Transverse colon (tissue), 4 donors: ENCODE measurements at places on chromosomes 12 and 14. TPM values are rescaled to one million over a fixed set of nuclear protein-coding genes. Genes with fewer than 3 reads are reported as not detected.

- H3K27ac ChIP-seq: peak overlapping the region; percentile 89
- H3K4me3 ChIP-seq: no peak overlapping the region
- H3K36me3 ChIP-seq: no peaks in the 10 kb centered on the region
- DNase-seq: no peak
- no peaks in the 10 kb centered on the region for H3K27me3 ChIP-seq
Observed at GRCh38 chr14:99597911-99598600, 6.0 kb downstream of the CCDC85C start.

GRCh38 chr14:36971263-36971855 is 201.0 kb downstream of the SLC25A21 start:
- H3K4me3 ChIP-seq: no peak overlapping the region
- H3K4me1 ChIP-seq: no peaks in the 10 kb centered on the region
- H3K27me3 ChIP-seq: no peaks in the 10 kb centered on the region
- no peak for DNase-seq

- peak overlapping the region; percentile 29 for H3K27ac ChIP-seq
- no peaks in the 10 kb centered on the region for H3K27me3 ChIP-seq
- H3K4me1 ChIP-seq: no peaks in the 10 kb centered on the region
- no peak overlapping the region for H3K4me3 ChIP-seq
- H3K36me3 ChIP-seq: no peaks in the 10 kb centered on the region
Observed at GRCh38 chr14:53127151-53127550, 26.0 kb downstream of the DDHD1 start.

DNA sequence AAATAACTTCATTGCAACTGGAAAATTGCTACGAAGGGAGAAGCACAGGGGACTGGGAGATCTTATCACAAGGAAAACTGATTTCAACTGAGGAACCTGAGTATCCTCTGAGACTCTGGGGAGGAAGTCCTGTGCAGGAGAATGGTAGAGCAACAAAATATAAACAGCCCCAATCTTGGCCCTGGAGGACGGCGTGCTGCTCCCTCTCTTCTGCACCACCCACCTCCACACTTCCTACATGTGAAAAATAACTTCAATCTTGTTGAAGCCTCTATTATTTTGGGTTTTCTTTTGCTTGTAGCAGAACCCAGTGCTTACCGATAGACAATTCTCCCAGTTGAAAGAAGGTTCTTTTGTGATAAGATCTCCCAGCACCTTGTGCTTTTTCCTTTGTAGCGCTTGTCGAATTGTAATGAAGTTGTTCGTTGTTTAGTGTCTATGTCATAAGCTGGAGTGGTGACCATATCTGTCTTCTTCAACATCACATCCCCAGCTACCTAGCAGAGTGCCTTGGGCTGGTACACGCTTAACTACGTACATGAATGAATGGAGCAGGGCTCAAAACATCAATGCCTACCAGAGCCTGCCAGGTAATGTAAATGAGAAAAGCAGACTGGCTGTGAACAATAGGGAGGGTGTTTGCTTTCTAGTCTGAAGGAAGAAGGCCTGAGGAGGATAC is 2.8 kb upstream of the CD4 start:
- H3K4me3 ChIP-seq: no peak overlapping the region
- H3K4me1 ChIP-seq: no peaks in the 10 kb centered on the region
- H3K27ac ChIP-seq: no peak overlapping the region
- no peak for DNase-seq

- peaks cover 9% of the 10 kb centered on the region for H3K27me3 ChIP-seq
- no peak overlapping the region for H3K4me3 ChIP-seq
- DNase-seq: no peak
- peaks cover 13% of the 10 kb centered on the region for H3K4me1 ChIP-seq
Observed at GRCh38 chr14:23548351-23549318, 2.9 kb downstream of the ZFHX2 start.

- no peaks in the 10 kb centered on the region for H3K36me3 ChIP-seq
- H3K27me3 ChIP-seq: peaks cover 32% of the 10 kb centered on the region
- H3K4me1 ChIP-seq: no peaks in the 10 kb centered on the region
- H3K27ac ChIP-seq: no peak overlapping the region
- no peak for DNase-seq
Observed at GRCh38 chr12:112828541-112828940, 37.0 kb downstream of the RPH3A start.

GRCh38 chr12:49580572-49581535 is 12.9 kb upstream of the MCRS1 start:
- no peaks in the 10 kb centered on the region for H3K27me3 ChIP-seq
- H3K27ac ChIP-seq: no peak overlapping the region
- no peaks in the 10 kb centered on the region for H3K36me3 ChIP-seq

GRCh38 chr12:130947028-130947613 is 6.6 kb upstream of the ADGRD1 start:
- H3K27ac ChIP-seq: no peak overlapping the region
- DNase-seq: no peak
- no peak overlapping the region for H3K4me3 ChIP-seq
- H3K4me1 ChIP-seq: no peaks in the 10 kb centered on the region
- H3K36me3 ChIP-seq: no peaks in the 10 kb centered on the region
- H3K27me3 ChIP-seq: no peaks in the 10 kb centered on the region

DNA sequence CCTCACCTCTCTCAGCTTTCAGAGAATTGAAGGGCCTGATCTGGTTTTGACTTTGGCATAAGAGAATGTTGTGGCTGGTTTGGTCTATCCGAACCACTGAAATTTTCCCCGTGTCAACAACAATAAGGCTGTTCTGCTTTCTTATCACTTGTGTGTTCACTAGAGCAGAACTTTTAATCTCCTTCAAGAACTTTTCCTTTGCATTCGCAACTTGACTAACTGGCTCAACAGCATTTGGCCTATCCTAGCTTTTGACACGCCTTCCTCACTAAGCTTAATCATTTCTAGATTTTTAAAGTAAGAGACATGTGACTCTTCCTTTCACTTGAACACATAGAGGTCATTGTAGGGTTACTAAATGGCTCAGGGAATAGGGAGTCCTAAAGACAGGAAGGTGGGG is 25.9 kb upstream of the EDDM3A start:
- DNase-seq: peak; percentile 34
- H3K27ac ChIP-seq: peak overlapping the region; percentile 81
- H3K4me3 ChIP-seq: no peak overlapping the region
- H3K27me3 ChIP-seq: peaks cover 5% of the 10 kb centered on the region
- no peaks in the 10 kb centered on the region for H3K36me3 ChIP-seq
- H3K4me1 ChIP-seq: no peaks in the 10 kb centered on the region

GRCh38 chr12:64946132-64946829 is 121.8 kb downstream of the TBC1D30 start:
- no peaks in the 10 kb centered on the region for H3K27me3 ChIP-seq
- no peak overlapping the region for H3K27ac ChIP-seq
- DNase-seq: no peak
- no peaks in the 10 kb centered on the region for H3K36me3 ChIP-seq

- no peak overlapping the region for H3K4me3 ChIP-seq
- no peaks in the 10 kb centered on the region for H3K36me3 ChIP-seq
- DNase-seq: no peak
- peaks cover 12% of the 10 kb centered on the region for H3K27me3 ChIP-seq
- no peak overlapping the region for H3K27ac ChIP-seq
Observed at GRCh38 chr12:52708010-52708409, 4.7 kb upstream of the KRT77 start.

GRCh38 chr14:77691259-77691658 is 16.6 kb downstream of the ALKBH1 start:
- H3K4me3 ChIP-seq: no peak overlapping the region
- H3K27ac ChIP-seq: no peak overlapping the region
- peaks cover 10% of the 10 kb centered on the region for H3K36me3 ChIP-seq
- H3K27me3 ChIP-seq: no peaks in the 10 kb centered on the region
- DNase-seq: no peak

DNA sequence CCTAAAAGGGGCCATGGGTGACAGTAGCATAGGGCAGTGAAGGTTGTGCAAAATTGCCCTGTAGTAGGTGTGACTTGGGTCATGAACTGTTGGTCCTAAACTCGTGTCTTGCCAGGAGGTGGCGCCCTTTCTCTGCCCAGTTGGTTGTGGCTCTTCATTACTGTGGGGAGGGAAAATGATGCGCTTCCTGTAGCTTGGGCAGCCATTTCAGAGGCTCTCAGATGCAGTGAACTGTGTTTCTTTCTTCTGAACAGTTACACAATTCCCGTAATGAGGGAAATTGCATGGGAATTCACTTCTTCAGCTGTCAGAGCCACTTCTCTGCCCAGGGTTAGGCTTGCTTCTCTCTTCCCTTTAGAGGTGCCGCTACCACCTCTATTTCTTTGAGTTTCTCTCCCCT is 148.1 kb upstream of the NRXN3 start:
- no peak overlapping the region for H3K27ac ChIP-seq
- H3K36me3 ChIP-seq: no peaks in the 10 kb centered on the region
- H3K27me3 ChIP-seq: no peaks in the 10 kb centered on the region
- no peak overlapping the region for H3K4me3 ChIP-seq

GRCh38 chr12:103975368-103975767 is 9.7 kb downstream of the TDG start:
- no peaks in the 10 kb centered on the region for H3K36me3 ChIP-seq
- no peak overlapping the region for H3K27ac ChIP-seq
- no peak overlapping the region for H3K4me3 ChIP-seq
- DNase-seq: no peak

DNA sequence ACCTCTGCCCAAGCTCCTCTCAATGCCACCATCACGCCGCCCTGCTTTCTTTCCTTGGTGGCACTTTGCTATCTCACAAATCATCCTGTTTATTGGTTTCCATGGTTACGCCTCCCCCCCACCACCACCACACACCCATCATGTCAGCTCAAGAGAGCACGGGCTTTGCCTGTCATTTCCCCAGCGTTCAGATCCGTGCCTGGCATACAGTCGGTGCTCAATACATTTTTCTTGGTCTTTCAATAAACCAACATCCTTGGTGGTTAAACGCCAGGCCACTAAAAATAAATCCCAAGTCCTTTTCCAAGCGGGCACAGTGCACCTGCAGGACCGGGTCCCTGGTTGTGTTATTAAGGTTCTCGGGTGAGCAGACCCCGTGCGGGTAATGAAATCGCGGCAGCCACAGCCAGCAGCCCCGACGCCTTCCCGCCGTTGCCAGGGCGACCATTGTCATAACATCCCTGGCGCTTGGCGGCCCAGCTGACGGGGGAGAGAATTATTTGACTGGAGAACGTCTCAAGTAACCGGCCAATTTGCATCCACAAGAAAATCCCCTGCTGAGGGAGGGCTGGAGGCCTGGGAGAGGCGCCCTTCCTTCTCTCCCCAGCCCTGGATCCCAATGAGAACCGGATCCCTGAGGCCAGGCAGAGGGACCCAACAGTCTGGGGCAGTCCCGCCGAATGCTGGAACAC is 92.9 kb downstream of the KSR2 start:
- H3K27me3 ChIP-seq: peaks cover 16% of the 10 kb centered on the region
- H3K4me1 ChIP-seq: no peaks in the 10 kb centered on the region
- no peak for DNase-seq
- no peak overlapping the region for H3K4me3 ChIP-seq
- H3K27ac ChIP-seq: no peak overlapping the region

GRCh38 chr14:101876555-101876938 is 87.8 kb upstream of the DYNC1H1 start:
- peaks cover 28% of the 10 kb centered on the region for H3K4me1 ChIP-seq
- H3K27ac ChIP-seq: peak overlapping the region; percentile 77
- H3K36me3 ChIP-seq: no peaks in the 10 kb centered on the region

The DTX1 gene
- 3.0 TPM for total RNA-seq

The METTL17 gene
- 124 TPM for total RNA-seq

The C12orf56 gene
- total RNA-seq: not detected

The SLC6A15 gene
- total RNA-seq: not detected

The BATF gene
- total RNA-seq: not detected

The TDRD9 gene
- not detected for total RNA-seq

The WNT5B gene
- total RNA-seq: 0.80 TPM

The KRT78 gene
- not detected for total RNA-seq

The SMCO2 gene
- total RNA-seq: not detected
